NCI-H2081 (cell line): ENCODE measurements at places on chromosomes 1 and 21.

DNA sequence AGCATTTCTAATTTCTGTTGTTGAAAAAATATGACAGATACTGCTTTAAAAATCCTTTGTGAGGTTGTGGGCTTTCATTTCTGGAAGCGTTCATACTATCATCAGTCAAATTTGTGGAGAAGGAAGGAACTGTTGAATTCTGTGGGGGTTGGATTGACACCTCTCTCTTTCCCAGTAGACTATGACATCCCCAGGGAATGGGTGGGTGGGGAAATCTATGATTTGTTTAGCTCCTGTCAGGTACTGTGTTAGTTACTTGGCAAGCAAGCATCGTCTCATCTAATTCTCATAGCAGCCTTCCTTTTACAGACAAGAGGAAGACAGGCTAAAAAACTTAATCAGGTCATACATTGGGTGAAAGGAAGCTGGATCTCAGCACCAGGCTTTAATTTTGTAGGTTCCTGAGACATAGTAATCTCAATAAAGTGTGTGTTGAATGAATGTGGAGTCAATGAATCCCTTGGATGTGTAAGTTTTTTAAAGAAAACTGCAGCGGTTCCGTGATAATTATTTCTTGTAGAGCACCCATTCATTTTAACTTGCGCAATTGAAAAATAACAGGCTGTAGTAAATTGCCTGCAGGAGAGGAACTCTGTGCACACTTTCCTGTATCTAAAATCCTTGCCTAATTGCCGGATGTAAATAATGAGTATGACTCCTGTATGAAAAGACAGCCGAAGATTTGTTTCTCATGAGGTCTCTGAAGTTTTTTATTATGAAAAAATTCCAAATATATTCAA is 60.6 kb downstream of the MYOM3 start:
- DNase-seq = no peak

DNA sequence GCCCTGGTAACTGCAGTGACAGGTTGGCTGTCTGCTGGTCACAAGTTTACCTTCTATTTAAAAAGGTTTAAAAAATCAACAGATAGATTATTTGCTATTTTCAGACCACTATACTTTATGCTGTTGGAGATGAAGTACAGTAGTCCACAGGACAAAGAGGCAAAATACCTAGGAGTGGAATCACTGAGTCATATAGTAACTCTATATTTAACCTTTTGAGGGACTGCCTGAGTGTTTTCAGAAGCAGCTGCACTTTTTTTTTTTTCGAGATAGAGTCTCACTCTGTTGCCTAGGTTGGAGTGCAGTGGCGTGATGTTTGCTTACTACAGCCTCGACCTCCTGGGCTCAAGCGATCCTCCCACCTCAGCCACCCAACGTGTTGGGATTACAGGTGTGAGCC is 11.7 kb downstream of the CNIH4 start:
- peak; percentile 13 for DNase-seq

- DNase-seq = no peak
These were observed 558.1 kb downstream of the AGBL4 start for GRCh38 chr1:49465486-49466185.

DNA sequence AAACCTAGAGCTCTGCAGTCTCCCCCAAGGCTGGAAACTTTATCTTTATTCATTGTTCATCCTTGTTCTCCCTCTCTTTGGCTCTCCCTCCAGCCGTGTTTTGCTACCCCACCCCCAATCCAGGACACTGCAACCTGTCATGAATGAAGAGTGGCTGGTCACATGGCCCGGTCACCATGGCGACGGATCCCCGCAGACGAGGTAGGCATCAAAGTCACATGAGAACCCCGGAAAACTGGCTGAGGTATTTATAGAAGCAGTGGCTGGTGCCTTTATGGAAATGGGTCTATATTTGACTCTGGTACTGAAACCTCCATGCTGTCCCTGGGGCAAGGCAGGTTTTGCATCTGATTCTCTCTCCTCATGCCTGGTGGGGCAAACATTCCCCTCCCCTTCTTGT is 13.4 kb upstream of the SLC6A17 start:
- peak; percentile 88 for DNase-seq

DNA sequence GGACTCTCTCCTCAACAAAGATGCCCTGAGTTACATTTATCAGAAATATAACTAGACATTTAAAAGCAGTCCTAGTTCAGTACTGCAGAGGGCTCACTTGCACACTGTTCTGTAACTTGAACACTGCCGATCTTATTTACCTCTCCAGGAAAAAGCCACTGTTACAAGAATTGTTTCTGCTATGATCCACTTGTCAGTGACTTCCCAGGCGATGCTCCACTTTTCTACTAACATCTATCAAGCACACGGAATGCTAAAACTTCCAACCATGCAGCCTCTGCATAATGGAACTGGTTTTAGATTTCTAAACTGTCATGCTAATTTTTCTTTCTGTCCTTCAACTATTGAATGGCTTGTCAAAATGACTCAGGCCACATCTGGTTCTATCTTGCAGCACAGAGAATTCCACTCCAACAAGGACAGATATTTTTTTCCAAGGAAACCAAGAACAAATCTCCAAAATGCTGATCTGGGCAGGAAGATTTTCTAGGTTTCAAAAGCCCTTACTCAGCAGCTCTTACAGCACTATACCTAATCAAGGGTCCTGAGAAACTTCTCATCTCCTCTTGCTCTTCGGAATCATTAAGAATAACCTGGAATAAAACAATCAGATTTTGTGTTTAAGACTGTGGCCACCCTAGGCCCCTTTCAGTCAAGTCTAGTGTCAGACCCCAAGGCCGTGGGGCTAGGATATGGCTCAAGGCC is 9.9 kb downstream of the SEC16B start:
- peak; percentile 17 for DNase-seq

- no peak for DNase-seq
These were observed 42.8 kb upstream of the ENAH start for GRCh38 chr1:225695578-225696337.

GRCh38 chr1:40105028-40105427 is 8.0 kb upstream of the PPT1 start:
- no peak for DNase-seq

GRCh38 chr1:239044829-239045228 is 341.5 kb upstream of the CHRM3 start:
- no peak for DNase-seq

DNA sequence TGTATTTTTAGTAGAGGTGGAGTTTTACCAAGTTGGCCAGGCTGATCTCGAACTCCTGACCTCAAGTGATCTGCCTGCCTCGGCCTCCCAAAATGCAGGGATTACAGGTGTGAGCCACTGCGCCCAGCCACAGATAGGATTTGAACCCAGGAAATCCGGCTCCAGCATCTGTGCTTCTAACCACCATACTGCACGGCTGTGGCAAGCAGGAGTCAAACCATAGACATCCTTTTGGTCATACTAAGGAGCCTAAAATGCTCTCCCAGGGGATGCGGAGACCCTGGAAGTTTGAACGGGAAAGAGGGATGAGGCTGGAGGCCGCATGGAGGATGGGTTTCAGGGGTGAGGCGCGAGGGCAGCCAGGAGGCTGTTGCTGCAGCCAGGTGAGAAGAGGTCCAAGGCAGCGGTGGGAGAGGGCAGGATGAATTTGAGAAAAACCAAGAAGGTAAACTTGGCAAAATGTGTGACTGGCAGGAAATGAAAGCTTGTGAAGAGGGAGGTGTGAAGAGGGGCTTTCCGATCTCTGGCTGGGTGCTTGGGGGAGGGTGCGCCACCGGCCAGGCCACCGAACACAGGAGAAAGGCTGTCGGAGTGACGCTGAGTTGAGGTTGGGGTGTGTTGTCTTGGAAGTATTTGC is 24.0 kb upstream of the CDK18 start:
- DNase-seq = no peak

GRCh38 chr1:193674292-193674944 is 488.0 kb upstream of the B3GALT2 start:
- DNase-seq = no peak

- DNase-seq = no peak
These were observed 94.9 kb upstream of the ADAMTS5 start for GRCh38 chr21:27061770-27062169.

- DNase-seq = no peak
These were observed 29.3 kb downstream of the CRYZ start for GRCh38 chr1:74703386-74704182.
